HTR-8/SVneo (cell line): ENCODE measurements at places on chromosomes 7 and 10.

DNA sequence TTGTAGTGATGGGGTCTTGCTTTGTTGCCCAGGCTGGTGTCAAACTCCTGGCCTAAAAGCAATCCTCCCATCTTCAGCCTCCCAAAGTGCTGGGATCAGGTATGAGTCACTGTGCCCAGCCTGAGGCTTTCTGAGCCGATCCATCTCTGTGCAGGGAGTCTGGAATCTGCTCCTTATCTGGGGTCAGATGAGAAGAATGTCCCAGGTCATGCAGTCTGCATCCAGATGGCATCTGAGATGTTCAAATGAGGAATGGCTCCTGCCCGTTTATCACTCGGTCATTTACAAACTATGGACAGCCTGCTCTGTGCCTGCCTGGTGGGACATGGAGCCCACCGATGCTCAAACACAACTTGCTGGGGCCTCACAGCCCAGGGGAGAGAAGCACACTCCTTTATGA lies 11.1 kb upstream of the SLC18A3 start:
- DNase-seq: no peak

GRCh38 chr10:87605628-87606251 lies 53.9 kb upstream of the PAPSS2 start:
- DNase-seq: no peak

DNA sequence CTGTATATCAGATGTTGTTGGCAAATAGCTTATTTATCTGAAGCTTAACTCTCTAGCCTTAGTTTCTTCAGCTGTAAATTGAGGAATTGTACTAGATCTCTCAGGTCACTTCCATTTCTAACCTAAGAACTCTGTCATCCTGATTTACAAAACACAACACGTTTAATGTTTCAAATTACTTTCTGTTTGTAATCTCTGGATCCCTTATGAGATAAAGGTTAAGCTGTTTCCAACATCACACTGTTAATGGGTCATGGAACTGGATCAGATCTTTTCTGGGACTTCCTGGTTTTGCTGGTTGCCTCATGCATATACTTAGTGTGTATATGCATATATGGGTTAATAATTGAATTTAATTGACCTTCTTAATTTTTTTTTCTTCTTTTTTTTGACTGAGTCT lies 9.9 kb downstream of the SAMD8 start:
- DNase-seq: no peak

DNA sequence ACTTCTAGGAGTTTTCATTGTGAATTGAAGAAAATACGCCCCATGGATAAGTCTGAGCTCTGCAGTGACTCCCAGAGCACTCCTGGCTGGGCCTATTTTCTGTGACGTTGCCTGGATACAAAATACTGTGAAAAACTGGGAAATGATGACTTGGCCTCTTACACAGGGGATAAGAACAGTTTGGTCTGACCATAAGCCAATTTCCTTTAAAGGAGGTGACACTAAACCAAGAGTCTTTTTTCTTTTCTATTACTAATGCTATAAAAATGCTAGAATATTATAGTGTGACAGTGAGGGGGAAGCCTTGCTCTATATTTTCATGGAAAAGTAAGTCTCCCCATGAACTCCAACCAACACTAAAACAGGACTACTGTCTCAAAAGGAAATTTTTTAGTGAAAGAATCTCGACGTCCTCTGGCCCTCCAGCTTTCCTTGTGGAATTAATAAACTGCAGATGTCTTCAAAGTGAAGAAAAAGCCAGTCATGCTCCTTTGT lies 45.5 kb downstream of the MYOF start:
- DNase-seq: no peak

DNA sequence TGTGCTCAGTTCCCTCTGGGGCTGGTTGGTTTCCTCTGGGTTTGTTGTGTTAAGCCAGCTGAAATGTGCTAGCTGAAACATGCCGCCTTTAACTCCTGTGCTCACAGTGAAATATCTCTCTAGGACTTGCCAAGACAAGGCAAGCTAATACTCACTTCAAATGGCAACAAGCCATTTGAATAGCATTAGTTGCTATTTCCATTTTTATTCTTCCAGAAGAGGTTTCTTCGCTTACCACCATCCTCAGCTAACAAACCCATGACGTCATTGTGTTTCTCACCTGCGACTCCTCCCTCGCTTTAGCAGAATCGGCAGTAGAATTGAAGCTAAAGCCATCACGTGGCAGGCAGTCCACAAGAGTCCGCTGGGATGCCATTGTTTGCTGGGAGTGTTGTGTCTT lies 61.3 kb downstream of the ZNF22 start:
- DNase-seq: no peak

DNA sequence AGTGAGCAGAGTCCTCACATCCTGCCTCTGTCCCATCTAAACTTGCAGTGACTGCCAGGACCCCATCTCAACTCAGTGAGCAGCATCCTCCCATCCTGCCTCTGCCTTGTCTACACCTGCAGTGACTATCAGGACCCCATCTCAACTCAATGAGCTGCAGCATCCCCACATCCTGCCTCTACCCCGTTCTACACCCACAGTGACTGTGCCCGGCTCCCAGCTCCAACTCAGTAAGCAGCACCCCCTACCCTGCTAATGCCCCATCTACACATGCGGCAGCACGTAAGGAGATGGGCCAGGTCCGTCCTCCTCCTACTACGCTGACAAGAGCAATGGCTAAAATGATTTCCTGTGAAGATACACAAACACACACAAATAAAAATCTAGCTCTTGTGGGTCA lies 65.5 kb downstream of the TNS3 start:
- DNase-seq: no peak

- no peak for DNase-seq
These were observed 11.4 kb upstream of the TMEM26 start for GRCh38 chr10:61464461-61465170.

DNA sequence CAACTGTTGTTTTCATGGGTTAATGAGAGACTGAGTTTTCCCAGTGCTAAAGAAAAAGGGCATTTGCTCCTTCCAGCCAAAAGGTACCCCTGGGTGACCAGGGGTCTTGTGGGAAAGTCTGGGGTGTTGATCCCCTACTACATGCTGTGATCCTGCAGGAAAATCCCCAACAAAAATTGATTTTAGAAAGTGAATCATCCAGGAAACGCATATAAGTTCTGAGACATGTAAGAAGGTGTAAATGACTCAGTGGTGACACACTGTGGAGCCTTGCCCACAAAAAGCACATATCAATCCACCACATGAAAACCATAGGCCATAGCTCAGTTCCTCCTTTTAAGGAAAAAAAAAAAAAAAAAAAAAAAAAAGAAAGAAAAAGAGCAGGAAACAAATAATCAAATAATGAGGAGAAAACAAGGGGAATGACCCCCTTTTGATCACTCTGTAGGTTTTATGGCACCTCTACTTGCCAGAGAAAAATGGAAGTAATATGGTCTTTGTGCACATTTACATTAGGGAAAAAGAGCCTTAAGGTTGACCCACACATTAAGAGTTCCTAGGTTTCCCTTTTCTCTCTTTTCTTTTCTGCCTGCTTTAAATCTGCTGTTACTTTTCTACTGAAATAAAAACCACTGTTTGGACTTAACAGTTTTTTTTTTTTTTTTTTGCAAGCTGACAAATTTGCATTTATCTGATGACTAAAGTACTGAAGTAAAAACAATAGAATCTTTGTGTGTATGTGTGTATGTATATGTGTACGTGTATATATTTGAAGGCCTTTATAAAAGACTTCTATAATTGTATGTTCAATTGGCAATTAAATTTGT lies 386.0 kb downstream of the KIF20B start:
- DNase-seq: peak; percentile 4
